ENCODE measurements at places on chromosomes 11 and 22.

DNA sequence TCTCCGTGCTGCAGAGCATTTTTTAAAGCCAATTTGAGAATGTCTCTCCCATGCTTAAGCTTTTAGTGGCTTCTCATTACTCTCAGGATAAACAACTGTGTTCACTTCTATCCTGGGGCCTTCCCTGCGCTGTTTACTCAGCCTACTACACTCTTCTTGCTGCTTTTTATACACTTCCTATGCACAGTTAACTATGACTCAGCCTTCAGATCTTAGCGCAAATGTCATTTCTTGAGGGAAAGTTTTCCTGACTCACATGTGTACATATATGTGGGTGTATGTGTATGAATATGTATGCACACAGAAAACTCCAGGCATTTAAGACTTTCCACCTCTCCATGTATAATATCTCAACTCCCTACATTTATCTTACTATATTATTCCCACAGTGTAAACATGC, 9.8 kb downstream of the THAP12 start:
- DNase-seq: no peak

- DNase-seq: no peak
Observed at GRCh38 chr22:45683248-45683647, 11.6 kb downstream of the ATXN10 start.

DNA sequence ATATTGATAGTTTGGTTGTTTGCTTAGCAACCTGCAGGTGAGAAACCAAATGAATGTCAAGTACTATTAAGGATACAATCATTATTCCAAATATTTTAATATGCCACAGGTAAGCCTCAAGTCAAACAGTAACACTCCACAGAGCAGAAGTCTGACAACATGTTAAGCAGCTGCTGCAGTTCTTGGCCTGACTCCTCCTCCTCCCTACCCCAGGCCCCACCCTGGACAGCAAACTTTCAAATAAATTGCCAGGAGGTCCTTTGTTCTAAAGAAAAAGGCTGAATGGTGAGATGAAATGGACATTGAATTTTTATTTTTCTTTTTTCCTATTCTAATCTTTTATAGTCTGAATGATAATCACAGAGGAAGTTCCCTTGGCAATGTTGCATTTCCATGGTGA, 260.0 kb upstream of the POU2AF2 start:
- no peak for DNase-seq

- no peak for DNase-seq
Observed at GRCh38 chr11:132217856-132218255, 847.4 kb downstream of the NTM start.

GRCh38 chr11:696955-697491, 1.4 kb downstream of the TMEM80 start:
- no peak for DNase-seq

DNA sequence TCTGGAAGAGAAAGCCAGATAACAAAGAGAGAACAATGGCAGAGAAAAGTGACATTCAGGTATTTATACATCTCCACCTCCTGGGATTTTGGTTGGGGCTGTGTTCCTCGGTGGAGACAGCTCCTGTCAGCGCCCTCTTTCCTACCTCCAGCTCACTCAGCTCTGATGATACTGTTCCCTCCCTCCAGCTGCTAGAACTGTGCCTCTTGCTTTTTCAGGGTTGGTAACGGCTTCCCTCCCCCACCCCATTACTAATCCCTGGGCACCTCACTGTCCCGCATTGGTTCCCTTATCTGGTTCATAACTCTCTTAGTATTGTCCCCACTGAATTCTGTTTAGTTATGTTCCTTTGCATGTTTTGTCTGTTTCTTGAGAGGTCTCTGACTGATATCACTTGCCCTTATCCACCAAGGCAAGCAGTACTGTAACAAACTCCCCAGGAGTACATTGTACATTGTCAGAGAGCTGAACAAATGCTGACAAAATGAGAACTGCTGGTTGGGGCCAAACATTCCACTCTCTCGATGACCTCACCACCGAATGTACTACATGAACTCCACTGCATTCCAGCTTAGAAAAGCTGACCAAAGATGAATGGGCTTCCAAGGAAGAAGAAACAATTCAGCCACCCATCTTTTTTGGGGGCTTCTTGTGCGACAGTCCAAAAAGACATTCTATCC, 5.7 kb upstream of the FBXO3 start:
- DNase-seq: no peak

Measured in right lung (tissue), 10 donors.